ENCODE measurements at places on chromosomes 16 and 17. TPM values are rescaled to one million over a fixed set of nuclear protein-coding genes. Genes with fewer than 3 reads are reported as not detected.

GRCh38 chr17:38416840-38417209 lies 11.4 kb upstream of the ARHGAP23 start:
- no peak for DNase-seq

DNA sequence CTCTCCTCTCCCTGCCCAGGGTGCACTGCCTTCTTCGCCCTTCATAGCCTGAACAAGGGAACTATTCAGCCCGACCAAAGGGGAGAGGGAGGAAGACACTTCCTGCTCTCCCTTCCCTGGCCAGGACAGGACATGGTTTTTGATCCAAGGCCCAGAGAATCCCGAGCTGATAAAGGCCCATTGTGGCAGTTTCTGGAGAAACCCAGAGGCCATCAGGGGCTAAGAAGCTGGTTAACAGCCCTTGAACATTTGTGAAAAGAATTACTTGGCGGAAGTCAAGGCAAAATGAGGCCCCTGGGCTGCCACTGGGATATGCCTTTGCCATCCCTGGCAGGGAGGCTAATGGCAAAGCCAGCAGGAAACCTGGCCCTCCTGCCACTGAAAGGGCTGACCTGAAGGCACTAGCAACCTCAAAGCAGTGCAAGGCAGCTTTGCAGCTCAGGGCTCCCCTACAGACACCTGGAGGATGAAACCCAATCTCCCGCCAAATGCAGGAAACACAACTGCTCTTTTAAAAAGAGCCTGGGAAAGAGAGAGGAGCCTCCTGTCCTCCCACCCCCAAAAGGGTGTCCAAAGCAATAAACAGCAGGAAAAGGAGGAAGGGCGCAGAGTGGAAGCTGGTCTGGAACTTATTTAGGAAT lies 12.6 kb downstream of the PHB1 start:
- no peak for DNase-seq

SNN gene
- 31.2 TPM for total RNA-seq

DNA sequence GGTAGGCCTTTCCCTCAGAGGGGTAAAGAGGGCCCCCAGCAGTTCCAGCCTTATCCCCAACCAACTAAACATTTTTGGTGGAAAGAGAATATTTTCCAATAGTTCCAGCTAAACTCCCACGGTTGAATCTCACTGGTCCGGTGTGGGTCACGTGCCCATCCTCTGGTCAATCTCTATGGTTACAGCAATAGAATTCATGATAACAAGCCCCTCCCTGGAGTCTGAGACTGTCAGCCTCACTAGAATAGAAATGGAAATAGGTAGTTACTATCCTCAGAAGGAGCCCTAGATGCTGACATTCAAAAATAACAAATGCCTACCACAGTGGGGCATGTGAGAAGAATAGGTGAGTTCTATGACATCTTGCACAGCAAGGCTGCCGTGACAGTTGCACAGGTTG lies 37.5 kb upstream of the LITAF start:
- no peak for DNase-seq

DNA sequence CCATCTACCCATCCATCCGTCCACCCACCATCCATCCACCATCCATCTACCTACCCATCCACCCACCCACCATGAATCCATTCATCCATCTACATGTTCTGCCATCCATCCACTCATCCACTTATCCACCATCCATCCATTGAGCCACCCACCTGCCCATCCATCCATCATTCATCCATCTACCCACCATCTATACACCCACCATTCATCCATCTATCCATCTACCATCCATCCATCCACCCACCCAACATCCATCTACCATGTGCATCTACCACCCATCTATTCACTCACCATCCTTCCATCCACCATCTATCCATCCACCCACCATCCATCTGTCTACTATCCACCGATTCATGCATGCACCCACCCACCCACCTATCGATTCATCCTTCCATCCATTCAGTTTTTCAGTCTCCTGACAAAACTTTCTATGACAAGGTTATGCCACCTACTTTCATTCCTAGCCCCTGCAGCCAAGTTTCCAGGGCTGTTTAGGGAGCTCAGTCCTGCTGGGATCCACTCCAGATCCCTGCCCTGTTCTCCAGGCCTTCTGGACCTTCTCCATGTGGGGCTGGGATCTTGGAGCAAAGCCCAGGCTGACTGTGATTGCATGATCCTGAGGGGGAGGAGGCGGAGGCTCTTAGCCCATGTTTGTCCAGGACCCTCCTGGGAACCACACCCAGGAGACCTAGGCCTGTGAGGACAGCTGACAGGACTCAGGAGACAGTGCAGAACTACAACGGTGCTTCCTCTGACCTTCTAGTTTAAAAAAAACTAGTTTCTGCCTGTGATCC lies 27.4 kb downstream of the BCO1 start:
- peak; percentile 90 for DNase-seq

DNA sequence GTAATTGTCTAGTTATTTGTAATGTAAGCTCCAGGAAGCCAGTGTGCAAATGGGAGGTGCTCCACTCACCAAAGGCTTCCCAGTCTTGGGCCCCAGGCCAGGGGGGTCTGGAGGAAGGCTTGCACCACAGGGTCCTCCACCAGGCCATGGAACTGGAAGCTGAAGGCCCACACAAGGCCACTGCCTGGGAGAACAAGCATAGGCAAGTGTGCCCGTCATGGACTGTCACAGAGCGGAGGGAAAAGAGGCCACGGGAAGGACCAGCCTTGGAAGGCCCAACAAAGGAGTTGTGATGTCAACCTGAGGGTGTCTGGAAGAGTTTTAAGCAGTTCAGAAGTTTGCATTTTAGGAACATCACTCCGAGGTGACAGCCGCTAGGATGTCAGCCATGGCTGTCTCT lies 3.0 kb upstream of the SRRM2 start:
- DNase-seq: no peak

DNA sequence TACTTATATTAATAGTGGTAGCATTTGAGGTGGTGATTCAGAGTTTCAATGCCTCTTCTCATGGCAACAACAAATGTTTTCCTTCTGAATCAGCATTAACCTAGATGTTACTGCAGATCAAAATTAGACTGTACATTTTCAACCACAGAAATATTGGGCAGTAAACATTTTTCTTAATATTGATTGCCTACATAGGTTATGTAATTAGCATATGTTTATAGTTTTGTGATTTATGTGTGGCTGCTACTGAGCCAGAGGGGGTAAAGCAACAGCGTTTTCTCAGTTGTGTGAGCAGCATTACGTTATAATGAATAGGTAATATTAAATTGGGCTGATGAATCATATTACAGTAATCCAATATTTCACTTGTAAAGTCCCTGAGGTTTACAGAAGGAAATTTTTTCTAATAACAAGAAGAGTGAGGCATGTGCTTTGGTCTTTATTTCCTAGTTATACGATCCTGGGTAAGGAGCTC lies 18.8 kb upstream of the BMERB1 start:
- DNase-seq: no peak

DNA sequence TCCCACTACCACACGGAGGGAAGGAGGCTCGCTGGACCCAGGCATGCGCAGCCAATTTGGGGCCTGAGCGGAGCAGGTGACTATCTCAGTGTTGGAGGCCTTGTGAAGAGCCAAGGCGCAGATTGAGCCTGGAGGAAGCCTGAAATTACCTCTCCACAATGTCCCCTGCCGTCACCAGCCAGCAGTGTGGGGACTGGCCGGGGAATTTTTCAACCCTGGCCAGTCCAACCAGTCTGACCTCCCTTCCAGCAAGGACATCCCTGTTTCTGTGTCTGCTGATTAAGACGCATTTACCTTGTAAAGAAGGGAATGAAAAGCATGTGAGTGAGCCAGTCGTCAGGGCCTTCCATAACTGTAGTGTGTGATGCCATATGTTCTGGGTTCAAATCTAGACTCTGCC lies 198.1 kb upstream of the IRX3 start:
- no peak for DNase-seq

MYH1 gene
- total RNA-seq: 0.16 TPM

DNA sequence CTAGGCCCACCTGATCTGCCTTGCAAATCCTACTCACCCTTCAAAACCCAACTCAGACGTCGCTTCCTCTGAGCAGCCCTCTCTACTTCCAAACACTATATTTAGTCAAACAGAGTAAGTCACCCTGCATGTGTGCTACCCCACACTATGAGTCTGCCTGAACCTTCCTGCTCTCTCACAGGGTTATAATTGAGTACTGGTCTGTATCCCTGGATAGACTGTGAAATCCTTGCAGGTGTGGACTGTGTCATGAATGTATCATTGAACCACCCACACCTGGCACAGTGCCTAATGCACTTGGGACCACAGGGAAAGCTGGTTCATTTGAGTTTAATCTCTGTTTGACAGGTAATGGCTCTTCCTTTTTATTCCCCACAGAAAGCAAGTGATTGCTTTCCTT lies 3.4 kb downstream of the FBXO39 start:
- DNase-seq: no peak

DNA sequence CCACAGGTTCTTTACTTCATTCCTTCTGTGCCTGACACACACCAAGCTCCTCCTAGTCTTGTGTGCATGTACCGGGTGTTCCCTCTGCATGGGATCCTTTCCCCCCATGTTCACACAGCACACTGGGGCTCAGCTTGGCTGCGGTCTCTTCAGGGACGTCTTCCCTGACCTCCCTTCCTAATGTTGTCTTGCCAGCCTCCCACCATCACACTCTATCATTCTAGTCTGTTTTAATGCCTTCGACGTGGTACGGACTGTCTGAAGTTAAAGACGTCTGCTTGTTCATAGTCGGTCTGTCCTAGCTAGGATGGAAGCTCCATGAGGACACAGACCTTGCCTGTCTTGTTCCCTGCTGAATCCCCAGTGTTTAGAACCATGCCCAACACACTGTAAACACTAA lies 60.1 kb downstream of the USP31 start:
- no peak for DNase-seq

CSH1 gene
- total RNA-seq: not detected

DNA sequence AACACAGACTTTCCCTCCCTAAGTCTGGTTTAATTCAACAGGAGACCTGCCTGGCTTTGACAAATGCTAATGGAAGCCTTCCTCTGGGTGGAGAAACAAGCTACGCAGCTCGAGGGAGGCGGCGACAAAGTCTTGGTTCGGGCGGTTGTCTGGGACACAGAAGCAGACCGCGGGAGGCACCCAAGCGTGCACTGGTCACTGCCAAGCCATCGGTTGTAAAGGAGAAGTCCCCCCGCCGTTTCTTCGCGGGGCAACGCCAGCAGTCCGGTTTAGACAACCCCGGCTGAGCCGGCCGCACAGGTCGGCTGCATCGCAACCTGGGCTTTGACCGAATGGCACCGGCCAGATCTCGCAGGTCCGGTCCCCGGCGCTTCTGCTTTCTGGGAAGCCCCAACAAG lies 586 bp downstream of the GLYR1 start:
- peak; percentile 82 for DNase-seq

DNA sequence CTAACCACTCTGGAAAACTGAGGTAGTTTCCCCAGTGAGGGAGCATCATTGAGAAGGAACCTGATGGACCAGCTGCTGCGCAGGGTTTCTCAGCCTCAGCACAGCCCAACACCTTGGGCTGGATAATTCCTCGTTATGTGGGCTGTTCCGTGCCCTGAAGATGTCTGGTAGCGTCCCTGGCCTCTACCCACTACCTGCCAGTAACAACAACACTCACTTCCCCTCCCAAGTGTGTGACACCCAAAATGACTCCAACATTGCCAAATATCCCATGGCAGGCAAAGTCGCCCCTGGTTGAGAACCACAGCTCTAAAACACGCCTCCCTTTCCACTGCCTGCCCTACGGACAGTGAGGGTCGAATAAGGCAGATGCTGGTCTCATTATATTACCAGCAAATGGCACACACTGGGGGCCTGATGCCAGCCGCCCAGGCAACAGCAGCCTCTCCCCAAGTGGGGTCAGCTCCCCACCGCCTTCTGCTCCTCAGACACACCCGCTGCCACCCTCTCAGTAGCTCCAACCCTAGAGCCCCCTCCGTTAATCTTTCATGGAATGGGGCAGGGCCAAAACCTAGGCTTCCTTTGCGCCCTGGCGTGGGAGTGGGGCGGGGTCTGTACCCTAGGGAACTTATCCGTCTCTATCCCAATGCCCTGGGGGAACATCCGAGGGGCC lies 1.0 kb downstream of the RHBDF2 start:
- no peak for DNase-seq

DNA sequence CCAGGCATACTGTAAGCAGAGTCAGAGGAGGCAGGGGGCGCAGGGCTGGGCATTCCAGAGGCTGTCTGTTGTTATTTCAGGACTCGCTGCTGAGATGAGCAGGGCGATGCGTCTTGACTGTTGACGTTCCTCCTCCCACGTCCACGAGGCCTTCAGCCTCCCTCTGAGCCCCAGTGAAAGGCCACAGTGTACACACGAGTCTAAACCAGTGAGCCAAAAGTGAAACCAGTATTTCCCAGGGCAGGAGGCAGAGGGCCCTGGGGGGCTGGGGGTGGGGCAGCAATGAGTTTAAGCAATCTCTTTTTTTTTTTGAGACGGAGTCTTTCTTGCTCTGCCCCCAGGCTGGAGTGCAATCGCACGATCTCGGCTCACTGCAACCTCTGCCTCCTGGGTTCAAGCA lies 21.5 kb downstream of the SMTNL2 start:
- DNase-seq: no peak

GRCh38 chr17:43898446-43898845 lies 8.9 kb downstream of the MPP2 start:
- DNase-seq: no peak

DNA sequence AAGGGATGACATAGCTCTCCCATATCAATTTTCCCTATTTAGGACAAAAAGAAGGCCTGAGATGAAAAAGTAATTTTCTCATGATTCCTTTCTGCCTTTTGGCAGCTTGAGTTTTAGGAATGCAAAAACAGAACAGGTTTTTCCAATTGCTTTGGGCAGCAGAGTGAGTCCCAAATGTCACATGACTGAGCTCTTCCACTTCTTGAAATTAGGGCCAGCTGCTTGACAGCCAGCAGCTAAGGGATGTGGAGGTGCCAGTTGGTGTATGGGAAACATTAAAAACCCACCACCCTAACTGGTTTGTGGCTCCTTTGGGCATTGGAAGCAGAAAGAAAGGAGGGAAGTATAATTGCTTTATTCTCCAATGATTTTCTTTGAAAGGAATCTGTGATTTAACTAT lies 133.8 kb upstream of the FAM20A start:
- no peak for DNase-seq

IL32 gene
- total RNA-seq: 32.3 TPM

DNA sequence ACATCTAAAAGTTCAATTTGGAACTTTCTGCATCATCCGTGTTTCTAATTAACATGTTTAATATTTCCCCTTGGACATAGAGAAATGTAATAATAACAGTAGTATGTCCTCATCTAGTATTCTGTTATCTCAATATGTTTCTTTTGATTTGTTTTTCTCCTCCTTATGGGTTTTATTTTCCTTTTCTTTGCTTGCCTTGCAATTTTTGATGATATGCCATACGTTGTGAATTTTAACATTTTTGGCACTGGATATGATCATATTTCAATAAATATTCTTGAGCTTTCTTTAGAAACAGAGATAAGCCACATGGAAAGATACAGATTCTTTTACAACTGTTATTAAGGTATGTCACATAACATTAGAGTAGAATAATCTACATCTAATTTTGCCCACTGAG lies 1316.2 kb downstream of the CDH8 start:
- no peak for DNase-seq

SLC12A3 gene
- not detected for total RNA-seq

- no peak for DNase-seq
These were observed 343.0 kb downstream of the SNX29 start for GRCh38 chr16:12319428-12320035.

ALOX15B gene
- not detected for total RNA-seq

GRCh38 chr17:72772331-72772821 lies 320.1 kb downstream of the SLC39A11 start:
- DNase-seq: no peak

Data from cardiac septum (tissue), 1 donor.